Kidney (tissue), 22 donors: ENCODE measurements at places on chromosomes 7 and 10.
A peak's percentile ranks its signal among the peaks of the same experiment; 100 is the strongest.

- no peak for DNase-seq
Measured at GRCh38 chr7:87882151-87882937, 6.1 kb downstream of the DBF4 start.

DNA sequence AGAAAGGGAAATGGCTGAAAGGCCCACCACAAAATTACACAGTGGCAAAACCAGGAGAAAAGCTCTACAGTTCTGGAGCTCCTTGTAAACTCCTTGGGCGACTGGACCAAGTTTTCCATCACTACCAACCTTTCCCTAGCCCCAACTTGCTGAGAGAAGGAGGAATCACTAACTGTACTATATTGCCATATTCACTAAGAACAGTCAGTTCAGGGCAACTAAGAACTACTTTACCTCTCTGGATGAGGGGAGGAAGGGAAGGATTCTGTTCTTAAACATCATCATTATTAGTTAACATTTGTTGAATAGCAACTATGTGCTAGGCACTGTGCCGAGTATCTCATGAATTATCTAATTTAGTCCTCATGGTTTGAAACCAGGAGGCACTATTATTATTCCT lies 98.1 kb upstream of the SVIL start:
- no peak for DNase-seq

DNA sequence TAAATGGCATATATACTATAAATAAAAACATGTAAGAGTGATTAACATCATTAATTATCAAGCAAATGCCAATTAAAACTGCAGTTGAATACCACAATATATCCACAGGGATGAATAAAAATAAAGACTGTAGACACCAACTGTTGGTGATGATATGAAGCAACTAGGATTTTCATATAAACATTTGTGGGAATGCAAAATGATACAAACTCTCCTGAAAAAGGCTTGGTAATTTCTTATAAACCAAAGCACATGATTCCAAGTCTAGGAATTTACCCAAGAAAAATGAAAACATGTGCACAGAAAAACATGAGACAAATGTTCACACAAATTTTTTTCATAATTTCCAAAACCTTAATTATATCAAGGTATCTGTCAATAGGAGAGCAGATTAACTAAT lies 448.1 kb downstream of the ETV1 start:
- no peak for DNase-seq

DNA sequence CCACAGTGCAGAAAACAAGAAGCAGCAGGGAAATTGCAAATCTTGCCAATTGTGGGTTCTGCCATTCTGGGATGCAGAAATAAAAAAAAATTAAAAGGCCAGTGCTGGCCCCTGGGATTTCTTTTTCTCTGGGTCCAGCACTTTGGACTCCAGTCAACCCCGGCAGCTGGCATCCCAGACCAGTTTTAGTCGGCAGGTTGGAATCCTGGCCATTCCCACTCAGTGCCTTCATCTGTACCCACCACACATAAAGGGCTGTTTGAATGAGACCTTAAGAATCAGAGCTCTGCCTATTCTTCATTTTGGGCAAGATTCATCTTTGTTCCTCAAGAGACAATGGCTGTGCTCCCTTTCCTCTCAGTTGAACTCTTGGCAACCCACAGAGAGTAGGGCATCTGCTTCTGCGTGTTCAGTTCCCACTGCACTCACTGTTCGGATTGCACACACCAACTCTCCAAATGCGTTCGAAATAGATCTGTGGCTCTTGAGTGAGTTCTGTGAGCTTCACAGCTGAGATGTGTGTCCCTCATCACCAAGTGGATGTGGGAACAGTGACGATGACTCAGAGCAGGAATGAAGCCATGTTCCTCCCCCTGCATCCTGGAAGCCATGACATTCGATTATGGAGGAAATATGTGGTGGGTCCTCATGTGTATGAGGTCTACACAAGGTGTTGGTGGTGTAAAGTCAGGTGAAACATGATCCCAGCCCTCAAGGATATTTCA lies 63.0 kb upstream of the EGFR start:
- no peak for DNase-seq

GRCh38 chr7:2198206-2198605 lies 34.5 kb downstream of the MAD1L1 start:
- DNase-seq = no peak

- DNase-seq = peak; percentile 41
Measured at GRCh38 chr10:91552274-91553095, 80.4 kb downstream of the PPP1R3C start.

DNA sequence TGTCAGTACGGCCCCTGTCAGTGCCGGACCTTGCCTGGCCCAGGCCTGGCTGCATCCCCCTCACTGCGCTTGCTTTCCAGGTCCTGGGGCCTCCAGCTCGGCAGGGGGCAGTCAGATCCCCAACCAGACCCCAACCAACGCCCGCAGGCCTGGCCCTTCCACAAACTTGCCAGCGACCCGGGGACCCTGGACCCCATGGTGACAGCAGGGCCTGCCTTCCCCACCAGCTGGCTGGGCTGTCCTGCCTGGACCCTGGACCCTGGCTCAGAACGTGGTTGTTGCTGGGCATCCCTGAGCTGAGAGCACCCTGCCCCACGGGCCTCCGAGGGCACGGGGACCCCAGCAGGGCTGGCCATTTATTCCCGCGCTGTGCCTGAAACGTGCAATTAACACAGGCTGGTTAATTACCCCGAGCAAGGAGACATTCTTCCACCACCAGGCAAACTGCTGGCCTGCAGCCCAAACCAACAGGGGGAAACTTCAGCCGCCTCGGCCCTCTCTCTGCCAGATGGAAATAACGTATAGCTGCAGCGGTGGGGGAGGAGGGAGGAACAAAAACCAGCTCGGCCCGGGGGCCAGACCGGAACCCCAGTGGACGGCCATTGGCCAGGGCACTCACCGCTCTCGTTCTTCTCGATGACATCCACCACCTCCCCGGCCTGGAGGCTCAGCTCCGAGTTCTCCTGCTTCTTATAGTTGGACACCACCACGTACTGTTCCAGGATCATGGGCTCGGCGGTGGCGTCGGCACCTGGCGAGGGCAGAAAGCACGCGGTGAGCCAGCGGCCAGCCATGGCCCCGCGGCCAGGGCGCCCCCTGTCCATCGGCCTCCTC lies 167.1 kb downstream of the NEURL1 start:
- peak; percentile 81 for DNase-seq

DNA sequence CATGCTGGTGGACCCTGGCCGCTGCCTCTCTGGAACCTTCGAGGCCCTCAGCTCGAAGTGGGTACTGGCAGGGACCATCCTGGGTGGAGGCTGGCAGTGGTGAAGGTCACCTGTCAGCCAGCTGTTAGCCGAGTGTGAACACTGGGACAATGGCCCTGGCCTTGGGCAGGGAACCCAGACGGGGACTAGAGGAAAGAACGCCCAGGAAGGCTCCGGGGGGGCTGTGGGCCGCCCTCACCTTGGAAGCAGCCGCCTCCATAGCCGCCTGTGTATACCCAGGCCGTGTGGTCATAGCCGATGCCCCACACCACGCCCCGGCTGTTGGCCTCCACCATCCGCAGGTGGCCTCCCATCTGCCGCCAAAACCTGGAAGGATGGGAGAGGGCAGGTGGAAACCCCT lies 17.6 kb downstream of the BHLHA15 start:
- no peak for DNase-seq

- peak; percentile 91 for DNase-seq
Measured at GRCh38 chr10:67763499-67764011, 67.6 kb upstream of the CTNNA3 start.

GRCh38 chr10:132151951-132152505 lies 34.7 kb upstream of the DPYSL4 start:
- no peak for DNase-seq

DNA sequence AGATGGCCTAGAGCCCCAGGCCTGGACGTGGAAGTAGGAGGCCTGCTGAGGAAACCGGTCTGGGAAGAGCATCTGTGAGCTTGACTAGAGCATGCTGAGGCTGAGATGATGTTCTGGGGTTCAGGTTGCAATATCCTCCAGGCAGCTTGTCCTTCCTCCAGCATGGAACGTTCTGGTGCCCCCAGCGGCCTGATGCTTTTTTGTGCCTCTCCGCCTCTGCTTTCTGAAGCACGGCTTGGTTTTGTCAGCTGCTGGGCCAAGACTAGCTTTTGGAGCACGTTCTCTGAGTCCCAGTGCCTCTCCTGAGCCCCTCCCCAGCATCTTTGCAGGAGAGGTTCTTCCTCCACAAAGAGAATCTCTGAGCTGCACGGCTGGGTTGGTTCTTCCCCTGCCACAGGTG lies 682.0 kb upstream of the FOXK1 start:
- no peak for DNase-seq

DNA sequence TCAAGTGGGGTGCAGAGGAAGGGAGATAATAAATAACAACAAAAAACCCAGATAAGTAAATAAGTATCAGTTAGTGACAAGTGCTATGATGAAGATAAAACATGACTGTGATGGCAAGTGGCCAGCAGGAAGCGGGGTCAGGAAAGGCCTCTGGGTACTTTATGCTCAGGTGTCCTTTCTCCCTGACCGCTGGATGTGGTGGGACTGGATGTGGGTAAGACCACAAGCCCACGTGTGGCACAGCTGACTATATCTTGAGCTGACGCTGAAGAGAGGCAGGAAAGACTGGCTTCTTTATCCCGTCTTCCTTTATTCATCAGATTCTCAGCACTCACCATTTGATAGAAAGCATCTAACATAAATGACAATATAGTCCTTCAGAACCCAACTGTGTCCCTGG lies 87.8 kb downstream of the CREB5 start:
- no peak for DNase-seq

DNA sequence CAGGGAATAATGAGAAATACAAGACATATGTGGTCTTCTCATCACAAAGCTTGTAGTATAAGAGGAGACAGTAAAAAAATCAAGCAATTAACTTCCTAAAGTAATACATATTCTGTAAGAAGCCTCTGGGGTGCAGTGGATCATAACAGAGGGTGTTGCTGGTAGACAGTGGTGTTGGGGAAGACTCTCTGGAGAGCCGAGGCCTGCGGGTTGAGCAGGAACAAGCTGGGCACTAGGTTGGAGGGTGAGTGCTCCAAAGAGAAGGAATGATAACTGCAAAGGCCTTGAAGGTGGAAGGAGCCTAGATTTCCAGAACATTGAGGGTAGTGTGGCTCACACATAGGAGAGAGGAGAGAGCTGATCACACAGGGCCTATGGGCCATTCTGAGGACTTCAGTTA lies 1.5 kb downstream of the GIMAP4 start:
- DNase-seq = no peak

DNA sequence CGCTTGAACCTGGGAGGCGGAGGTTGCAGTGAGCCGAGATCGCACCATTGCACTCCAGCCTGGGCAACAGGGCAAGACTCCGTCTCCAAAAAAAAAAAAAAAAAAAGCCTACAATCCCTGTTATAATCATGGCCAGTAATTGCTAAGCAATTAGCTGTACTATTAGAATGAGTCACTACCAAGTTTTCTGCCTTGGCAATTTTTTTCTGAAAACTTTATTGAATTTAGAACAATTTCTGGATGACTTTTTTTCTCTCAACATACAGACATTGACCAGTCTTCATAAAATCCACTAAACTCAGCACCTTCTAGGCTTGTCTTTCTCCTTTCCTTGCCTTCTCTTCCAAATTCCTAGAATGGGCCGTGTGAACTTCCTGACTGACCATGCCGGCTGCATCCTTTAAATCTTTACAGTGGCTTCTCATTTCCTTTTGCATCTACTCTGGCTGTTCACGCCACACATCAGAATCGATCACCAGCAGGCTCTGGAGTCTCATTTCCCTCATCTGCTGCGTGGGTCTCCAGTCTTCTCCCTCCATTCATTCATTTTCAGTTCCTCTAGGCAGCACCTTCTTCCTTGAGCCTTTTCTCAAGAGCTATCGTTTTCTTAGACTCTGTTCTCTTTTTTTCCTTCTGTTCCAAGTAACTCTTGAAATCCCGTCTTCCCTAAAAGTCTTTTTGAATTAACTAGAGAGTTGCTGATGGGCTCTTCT lies 107.9 kb downstream of the KAT6B start:
- no peak for DNase-seq

DNA sequence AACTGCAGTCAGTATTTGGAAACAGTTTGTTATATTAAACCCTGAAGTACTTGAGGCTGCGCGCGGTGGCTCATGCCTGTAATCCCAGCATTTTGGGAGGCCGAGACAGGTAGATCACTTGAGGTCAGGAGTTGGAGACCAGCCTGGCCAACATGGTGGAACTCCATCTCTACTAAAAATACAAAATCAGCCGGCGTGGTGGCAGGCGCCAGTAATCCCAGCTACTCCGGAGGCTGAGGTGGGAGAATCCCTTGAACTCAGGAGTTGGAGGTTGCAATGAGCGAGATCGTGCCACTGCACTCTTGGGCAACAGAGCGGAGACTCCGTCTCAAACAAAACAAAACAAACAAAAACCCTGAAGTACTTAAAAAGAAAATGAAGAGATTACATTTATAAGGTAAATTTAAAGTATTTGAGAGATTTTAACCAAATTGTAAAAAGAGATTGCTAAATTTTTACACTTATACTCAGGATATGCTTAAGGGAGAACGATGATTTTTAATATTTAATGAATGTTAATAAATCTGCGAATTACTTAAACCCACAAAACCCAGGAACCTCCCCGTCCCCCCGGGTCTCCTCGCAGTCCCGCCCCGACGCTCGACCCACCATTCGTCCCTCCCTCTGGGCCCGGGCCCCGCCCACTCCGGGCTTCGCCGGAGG lies 425 bp upstream of the MTG1 start:
- peak; percentile 53 for DNase-seq
